ENCODE measurements at places on chromosomes 16 and 17. TPM values are rescaled to one million over a fixed set of nuclear protein-coding genes. Genes with fewer than 3 reads are reported as not detected.
A peak's percentile ranks its signal among the peaks of the same experiment; 100 is the strongest.

KRT33B gene
- not detected for total RNA-seq

KRTAP4-9 gene
- total RNA-seq, result not detected

GLP2R gene
- total RNA-seq, result 0.15 TPM

TEKT1 gene
- total RNA-seq, result 1.2 TPM

PRR35 gene
- total RNA-seq, result not detected

AXIN2 gene
- total RNA-seq, result 44.8 TPM

EFNB3 gene
- 61.9 TPM for total RNA-seq

DRC7 gene
- 1.8 TPM for total RNA-seq

DNA sequence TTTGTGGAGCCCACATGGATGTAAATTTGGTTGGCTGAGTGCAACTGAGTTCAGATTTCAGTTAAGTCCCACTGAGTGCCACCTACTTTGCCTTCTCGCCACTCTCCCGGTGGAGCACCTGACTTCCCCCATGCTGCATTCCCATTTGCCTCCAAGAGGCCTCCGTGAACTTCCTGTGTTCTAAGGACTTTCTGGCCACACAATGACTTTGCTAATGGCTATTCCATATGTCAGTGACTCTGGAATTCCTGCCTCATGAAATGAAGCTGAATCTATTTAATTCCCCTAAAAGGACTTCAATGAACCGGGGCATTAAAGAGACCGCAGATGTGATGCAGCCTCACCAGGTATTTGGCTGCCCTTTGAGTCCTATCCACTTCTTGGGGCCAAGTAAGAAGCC lies 29.9 kb downstream of the ABCC12 start:
- H3K4me3 ChIP-seq, result no peak overlapping the region
- DNase-seq, result no peak
- peaks cover 6% of the 10 kb centered on the region for H3K27me3 ChIP-seq
- no peak overlapping the region for H3K27ac ChIP-seq
- peaks cover 13% of the 10 kb centered on the region for H3K4me1 ChIP-seq
- H3K36me3 ChIP-seq, result peaks cover 8% of the 10 kb centered on the region

- H3K27ac ChIP-seq, result no peak overlapping the region
- no peaks in the 10 kb centered on the region for H3K36me3 ChIP-seq
- H3K27me3 ChIP-seq, result no peaks in the 10 kb centered on the region
- H3K4me1 ChIP-seq, result no peaks in the 10 kb centered on the region
Observed at GRCh38 chr17:37786481-37786880, 41.6 kb upstream of the HNF1B start.

DNA sequence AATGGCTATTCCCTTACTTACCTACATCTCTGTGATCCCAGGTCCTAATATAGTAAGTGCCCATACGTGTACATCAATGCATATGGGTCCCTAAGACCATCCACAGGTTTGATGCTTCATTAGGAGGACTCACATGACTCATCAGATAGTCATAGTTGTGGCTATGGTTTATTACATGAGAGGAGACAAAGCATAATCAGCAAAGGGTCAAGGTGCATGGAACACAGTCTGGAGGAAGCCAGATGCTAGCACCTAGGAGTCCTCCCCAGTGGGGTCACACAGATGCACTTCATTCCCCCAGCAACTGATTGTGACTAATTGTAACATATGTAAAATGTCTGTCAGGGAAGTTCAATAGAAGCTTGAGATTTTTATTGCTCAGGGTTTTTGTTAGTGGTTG lies 42.8 kb downstream of the PHKB start:
- peaks cover 24% of the 10 kb centered on the region for H3K36me3 ChIP-seq
- no peaks in the 10 kb centered on the region for H3K27me3 ChIP-seq
- H3K4me3 ChIP-seq, result no peak overlapping the region
- peaks cover 4% of the 10 kb centered on the region for H3K4me1 ChIP-seq
- no peak for DNase-seq

- no peak overlapping the region for H3K4me3 ChIP-seq
- DNase-seq, result no peak
- peaks cover 1% of the 10 kb centered on the region for H3K27me3 ChIP-seq
- H3K27ac ChIP-seq, result no peak overlapping the region
- no peaks in the 10 kb centered on the region for H3K4me1 ChIP-seq
Observed at GRCh38 chr17:81128774-81129173, 36.5 kb upstream of the PVALEF start.

DNA sequence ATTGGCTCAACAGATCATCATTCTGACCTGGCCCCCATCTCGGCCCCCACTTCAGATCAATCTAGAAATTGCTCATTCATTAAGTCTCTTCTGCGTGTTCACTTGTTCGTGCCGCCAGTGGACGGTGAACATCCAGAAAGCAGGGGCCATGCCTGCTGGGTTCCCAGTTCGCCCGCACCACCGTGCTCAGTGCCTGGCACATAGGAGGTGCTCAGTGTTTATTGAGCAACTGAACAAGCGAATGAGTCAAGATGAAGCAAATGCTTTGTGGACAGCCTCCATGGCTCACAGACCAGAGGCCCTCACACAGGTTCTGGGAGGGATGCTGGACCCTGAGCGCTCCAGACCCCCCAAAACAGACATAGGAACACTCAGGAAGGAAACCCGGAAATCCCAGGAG lies 13.9 kb downstream of the BEAN1 start:
- no peak overlapping the region for H3K4me3 ChIP-seq
- DNase-seq, result no peak

DNA sequence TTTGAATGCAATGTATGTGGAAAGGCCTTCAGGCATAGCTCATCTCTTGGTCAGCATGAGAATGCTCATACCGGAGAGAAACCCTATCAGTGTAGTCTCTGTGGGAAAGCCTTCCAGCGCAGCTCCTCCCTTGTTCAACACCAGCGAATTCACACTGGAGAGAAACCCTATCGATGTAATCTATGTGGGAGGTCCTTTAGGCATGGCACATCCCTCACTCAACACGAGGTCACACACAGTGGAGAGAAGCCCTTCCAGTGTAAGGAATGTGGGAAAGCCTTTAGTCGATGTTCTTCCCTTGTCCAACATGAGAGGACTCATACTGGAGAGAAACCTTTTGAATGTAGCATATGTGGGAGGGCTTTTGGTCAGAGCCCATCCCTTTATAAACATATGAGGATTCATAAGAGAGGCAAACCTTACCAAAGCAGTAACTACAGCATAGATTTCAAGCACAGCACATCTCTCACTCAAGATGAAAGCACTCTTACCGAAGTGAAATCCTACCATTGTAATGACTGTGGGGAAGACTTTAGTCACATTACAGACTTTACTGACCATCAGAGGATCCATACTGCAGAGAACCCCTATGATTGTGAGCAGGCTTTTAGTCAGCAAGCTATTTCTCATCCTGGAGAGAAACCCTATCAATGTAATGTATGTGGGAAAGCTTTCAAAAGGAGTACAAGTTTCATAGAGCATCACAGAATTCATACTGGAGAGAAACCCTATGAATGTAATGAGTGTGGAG lies 24.7 kb downstream of the ZFP90 start:
- DNase-seq, result no peak
- H3K36me3 ChIP-seq, result peaks cover 93% of the 10 kb centered on the region
- H3K4me3 ChIP-seq, result peak overlapping the region; percentile 85
- no peaks in the 10 kb centered on the region for H3K4me1 ChIP-seq
- peaks cover 20% of the 10 kb centered on the region for H3K27me3 ChIP-seq
- H3K27ac ChIP-seq, result no peak overlapping the region

DNA sequence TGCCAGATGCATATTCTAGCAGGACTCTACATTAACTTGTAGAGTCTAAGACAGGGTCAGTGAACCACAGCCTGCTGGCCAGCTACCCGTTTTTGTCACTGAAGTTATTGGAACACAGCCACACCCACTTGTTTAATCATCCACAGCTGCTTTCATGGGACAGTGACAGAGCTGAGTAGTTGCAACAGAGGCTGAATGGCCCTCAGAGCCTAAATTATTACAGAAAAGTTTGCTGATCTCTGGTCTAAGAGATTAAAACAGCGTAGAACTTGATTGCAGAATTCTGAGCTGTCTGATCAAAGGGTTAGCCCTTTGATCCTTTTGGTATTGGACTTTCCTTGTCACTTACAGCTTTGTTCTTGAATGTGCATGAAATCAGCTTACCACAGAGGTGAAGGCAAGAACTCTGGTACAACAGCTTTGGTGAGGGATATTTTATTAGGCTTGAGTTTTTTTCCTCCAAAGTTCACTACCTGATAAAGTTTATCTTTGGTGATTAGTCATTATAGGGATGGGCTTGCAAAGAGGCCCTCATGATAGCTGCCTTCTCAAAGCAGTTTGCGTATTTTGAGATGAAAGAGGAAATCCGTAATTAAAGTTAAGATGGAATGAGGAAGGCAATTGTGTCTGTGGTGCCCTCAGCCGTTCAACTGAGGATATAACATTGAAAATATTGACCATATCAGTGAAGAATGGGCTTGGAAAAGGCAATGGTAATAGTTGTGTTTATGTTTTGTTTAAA lies 23.6 kb downstream of the ALDH3A2 start:
- H3K36me3 ChIP-seq, result peaks cover 22% of the 10 kb centered on the region
- no peak overlapping the region for H3K27ac ChIP-seq
- no peaks in the 10 kb centered on the region for H3K4me1 ChIP-seq
- no peaks in the 10 kb centered on the region for H3K27me3 ChIP-seq
- DNase-seq, result no peak

GRCh38 chr17:19303367-19303776 lies 59.2 kb downstream of the B9D1 start:
- no peak overlapping the region for H3K4me3 ChIP-seq
- H3K4me1 ChIP-seq, result peaks cover 53% of the 10 kb centered on the region
- no peak for DNase-seq
- peaks cover 13% of the 10 kb centered on the region for H3K27me3 ChIP-seq
- H3K36me3 ChIP-seq, result peaks cover 8% of the 10 kb centered on the region
- H3K27ac ChIP-seq, result peak overlapping the region; percentile 93

GRCh38 chr16:70730944-70731343 lies 45.1 kb upstream of the MTSS2 start:
- no peak for DNase-seq
- H3K36me3 ChIP-seq, result peaks cover 27% of the 10 kb centered on the region
- no peak overlapping the region for H3K4me3 ChIP-seq
- no peak overlapping the region for H3K27ac ChIP-seq
- H3K27me3 ChIP-seq, result peaks cover 9% of the 10 kb centered on the region
- H3K4me1 ChIP-seq, result peaks cover 26% of the 10 kb centered on the region

DNA sequence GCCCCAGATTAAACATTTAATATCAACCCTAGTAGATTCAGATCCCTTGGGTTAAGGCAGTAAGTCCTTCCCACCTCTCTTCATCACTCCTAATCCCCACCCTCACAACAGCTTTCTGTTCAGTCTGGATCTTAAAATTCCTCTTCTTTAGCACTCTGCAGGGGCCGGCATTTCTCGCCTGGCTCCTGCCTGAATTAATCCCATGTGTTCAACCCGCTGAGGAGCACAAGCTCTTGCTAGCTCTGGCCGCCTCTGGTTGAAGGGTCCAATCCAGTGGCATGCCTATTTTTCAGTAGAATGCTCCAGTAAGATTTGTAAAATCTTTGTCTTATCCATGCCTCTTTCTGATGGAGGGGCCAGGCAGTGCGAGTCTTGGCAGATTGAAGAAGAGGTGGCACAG lies 59.2 kb downstream of the CYB5B start:
- H3K4me3 ChIP-seq, result no peak overlapping the region
- no peak for DNase-seq
- H3K4me1 ChIP-seq, result peaks cover 29% of the 10 kb centered on the region
- H3K27me3 ChIP-seq, result peaks cover 6% of the 10 kb centered on the region
- H3K27ac ChIP-seq, result peak overlapping the region; percentile 27
- H3K36me3 ChIP-seq, result no peaks in the 10 kb centered on the region

- DNase-seq, result no peak
- H3K27ac ChIP-seq, result no peak overlapping the region
- H3K4me1 ChIP-seq, result peaks cover 12% of the 10 kb centered on the region
- H3K27me3 ChIP-seq, result no peaks in the 10 kb centered on the region
- no peaks in the 10 kb centered on the region for H3K36me3 ChIP-seq
- no peak overlapping the region for H3K4me3 ChIP-seq
Observed at GRCh38 chr17:60106340-60107059, 27.8 kb upstream of the HEATR6 start.

DNA sequence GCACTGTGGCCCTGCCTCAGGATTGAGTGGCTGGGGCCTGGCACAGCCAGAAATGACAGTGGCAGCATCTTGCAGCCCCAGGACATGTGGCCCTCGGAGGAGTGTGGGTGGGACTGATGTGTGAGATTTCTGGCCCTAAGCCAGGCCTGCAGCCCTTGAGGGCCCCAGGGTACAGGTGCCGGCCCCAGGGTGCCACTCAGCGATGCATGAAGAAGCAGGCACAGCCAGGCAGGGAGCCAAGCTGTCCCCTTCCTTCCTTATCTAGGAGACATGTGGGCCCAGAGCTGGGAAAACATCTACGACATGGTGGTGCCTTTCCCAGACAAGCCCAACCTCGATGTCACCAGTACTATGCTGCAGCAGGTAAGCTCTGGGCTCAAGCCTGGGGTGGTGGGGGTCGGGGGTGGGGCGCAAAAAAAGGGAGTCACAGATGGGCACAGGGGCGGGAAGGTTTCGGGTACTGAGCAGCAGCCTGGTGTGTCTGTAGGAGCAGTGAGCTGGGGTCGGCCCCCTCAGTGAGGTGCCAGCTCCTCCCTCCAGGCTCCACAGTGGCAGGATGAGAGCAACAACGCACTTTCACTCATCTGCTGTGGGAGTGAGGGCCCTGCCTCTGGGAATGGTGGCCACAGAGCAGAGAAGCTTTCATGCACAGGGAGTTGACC lies 4.1 kb downstream of the ACE start:
- no peak overlapping the region for H3K4me3 ChIP-seq
- peaks cover 10% of the 10 kb centered on the region for H3K36me3 ChIP-seq
- DNase-seq, result no peak
- H3K27ac ChIP-seq, result no peak overlapping the region

DNA sequence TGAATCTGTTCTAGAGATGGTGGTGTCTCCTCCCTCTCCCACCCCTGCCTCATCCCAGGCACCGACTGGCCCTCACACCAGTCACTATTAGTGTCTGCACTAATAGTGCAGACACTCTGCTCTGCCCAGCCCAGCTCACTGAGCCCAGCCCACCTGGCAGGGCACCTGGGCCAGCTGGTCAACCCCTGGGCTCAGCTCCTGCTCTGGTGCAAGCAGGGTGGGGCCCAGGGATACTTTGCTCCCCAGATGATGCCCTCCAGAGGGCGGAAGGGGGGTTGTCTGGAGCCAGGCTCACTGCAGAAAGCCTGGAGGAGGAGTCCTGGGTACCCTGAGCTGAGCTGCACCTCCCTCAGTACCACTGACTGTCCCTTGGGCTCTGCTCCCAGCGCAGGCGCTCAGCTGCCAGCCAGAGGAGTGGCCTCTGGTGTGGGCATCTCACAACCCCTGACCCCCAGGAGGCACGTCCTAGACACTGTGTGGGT lies 14.5 kb downstream of the RAB11FIP4 start:
- no peak overlapping the region for H3K27ac ChIP-seq
- DNase-seq, result no peak
- H3K4me1 ChIP-seq, result no peaks in the 10 kb centered on the region
- H3K4me3 ChIP-seq, result no peak overlapping the region

Measured in endothelial cell (in vitro differentiated cells).